ENCODE measurements at places on chromosomes 2 and 18.

GRCh38 chr2:218876562-218877219, 4.0 kb upstream of the WNT10A start:
- no peak for DNase-seq

GRCh38 chr2:238727585-238728329, 120.1 kb upstream of the TWIST2 start:
- no peak for DNase-seq

DNA sequence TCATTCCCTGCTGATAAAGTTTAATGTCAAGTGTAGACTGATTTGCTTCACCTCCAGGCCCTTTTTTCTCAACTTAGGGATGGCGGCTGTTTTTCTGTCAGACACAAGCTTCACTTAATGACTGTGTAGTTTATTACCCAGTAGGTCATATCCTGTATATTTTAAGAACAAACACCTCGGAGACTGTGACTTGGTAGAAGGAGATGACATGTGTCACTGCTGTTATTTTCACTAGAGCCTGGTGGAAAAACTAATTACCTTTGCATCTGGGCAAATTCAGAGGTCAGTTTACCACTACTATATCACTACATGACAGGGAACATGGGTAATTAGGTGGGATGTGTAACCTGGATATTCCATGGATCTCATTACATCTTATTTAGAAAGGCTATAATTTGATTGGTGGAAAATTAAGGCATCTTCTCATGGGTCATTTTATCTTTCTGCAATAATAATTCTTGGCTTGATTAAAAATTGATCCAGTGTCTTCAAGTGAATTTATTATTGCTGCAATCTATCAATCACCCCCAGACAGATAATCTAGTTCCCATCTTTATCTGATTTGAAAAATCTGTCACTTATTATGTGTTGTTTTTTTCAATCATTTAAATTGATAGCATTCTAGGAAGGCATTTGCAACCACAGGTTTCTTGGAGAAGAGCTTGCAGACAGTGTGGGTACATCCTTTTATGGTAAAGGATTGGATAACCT, 353.8 kb upstream of the SPRED2 start:
- DNase-seq, result no peak

DNA sequence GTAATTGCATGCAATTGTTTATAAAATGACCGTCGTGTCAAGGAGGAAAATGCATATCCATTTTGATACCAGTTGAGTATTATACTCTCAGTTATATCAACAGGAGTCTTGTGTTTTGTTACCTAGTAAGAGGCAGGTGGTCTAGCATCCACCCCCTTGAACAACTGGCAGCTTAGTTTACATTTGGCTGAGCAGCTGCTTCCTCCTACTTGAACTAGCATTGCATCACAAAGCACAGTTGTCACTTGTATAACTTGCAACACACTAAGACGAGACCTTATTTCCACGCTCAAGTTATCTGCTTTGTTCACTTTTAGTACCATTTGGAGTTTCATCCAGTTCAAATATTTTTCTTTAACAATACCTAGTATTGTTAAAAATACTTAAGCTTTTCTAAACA, 75.4 kb upstream of the UBE2E3 start:
- no peak for DNase-seq

DNA sequence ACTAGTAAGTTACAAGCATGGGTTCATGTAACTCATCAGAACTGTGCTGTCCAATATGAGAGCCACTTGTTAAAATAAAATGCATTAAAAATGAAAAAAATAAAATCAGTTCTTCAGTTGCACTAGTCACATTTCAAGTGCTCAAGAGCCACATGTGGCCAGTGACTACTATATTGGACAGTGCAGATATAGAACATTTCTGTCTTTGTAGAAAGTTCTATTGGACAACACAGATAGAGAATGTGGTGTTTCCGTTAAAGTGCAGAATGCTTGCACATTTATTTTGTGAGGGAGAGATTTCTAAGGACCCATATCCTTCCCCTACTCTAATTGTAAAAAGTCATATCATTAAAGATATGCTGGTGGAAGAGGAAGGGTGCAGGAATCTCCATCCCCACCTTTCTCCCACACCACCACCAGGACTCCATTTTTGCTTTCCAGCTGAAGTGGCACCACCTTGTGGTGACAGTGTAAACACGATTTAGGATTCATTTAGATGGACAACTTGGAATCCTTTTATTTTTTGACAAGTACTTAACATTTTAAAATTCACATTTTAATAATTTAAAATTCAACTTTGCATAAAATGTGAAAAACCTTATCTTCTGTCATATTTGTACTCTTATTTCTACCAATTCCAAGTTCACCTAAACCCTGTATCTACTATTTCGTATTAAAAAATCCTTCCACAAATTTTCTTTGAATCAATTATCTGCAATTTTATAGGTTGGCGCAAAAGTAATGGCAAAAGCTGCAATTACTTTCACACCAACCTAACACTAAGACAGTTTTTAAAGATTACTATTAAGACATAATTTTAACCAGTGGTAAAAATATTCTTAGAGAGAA, 9.4 kb upstream of the CD302 start:
- no peak for DNase-seq

DNA sequence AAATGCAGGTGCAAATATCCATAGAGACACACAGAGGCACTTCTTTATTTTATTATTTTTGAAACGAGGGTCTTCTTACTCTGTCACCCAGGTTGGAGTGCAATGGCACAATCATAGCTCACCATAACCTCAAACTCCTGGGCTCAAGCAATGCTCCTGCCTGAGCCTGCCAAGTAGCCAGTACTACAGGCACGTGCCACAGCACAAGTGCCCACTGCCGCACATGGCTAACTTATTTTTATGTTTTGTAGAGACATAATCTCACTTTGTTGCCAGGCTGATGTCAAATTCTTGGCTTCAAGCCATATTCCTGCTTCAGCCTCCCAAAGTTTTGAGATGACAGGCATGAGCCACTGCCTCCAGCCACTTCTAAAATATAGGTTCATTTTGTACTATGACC, 537.6 kb downstream of the THSD7B start:
- no peak for DNase-seq

GRCh38 chr18:39784541-39784940, 2170.5 kb upstream of the PIK3C3 start:
- no peak for DNase-seq

DNA sequence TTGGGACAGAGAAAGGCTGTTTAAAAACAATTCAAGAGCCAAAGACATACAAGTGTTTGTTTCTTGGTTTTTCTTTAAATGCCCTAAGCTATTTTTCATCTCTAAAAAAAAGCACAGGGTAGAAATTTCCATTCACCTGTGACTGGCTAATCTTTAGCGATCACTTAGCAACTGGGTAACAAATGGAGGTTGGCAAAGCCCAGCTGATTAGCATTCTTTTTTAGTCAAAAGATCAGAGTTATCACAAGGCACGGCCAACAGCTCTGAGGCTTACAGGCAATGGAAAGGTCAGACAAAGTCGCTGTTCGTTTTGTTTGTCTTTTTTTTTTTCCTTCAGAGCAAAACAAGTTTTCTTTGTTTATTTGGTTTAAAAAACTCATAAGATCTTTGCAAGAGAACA, 29.0 kb upstream of the TTR start:
- no peak for DNase-seq

Data from activated naive CD4-positive, alpha-beta T cell (primary cell).